ENCODE measurements at places on chromosomes 2 and 18. TPM values are rescaled to one million over a fixed set of nuclear protein-coding genes. Genes with fewer than 3 reads are reported as not detected.

MITD1 gene
- total RNA-seq, result 29.2 TPM

PFN4 gene
- 0.65 TPM for total RNA-seq

DNAJC10 gene
- 13.6 TPM for total RNA-seq

TM4SF20 gene
- not detected for total RNA-seq

UBXN2A gene
- 15.0 TPM for total RNA-seq

CD28 gene
- total RNA-seq, result 0.08 TPM

CHRNG gene
- total RNA-seq, result not detected

VIL1 gene
- not detected for total RNA-seq

PAIP2B gene
- 24.2 TPM for total RNA-seq

KLHL14 gene
- total RNA-seq, result not detected

LRRC30 gene
- total RNA-seq, result not detected

ATP6V1B1 gene
- total RNA-seq, result 110 TPM

ERMN gene
- not detected for total RNA-seq

FAM237A gene
- not detected for total RNA-seq
